ENCODE measurements at places on chromosomes 2 and 18. TPM values are rescaled to one million over a fixed set of nuclear protein-coding genes. Genes with fewer than 3 reads are reported as not detected.

Gene ELAC1
- total RNA-seq: 3.9 TPM

Gene C2orf66
- not detected for total RNA-seq

Gene SCYGR3
- not detected for total RNA-seq

Gene MAP3K2
- 13.3 TPM for total RNA-seq

Gene CFAP221
- 0.32 TPM for total RNA-seq

Gene CAPN10
- 20.1 TPM for total RNA-seq

Gene PSTPIP2
- 7.4 TPM for total RNA-seq

Gene OSBPL6
- 0.97 TPM for total RNA-seq

Gene CHN1
- total RNA-seq: 11.0 TPM

Gene LHCGR
- total RNA-seq: not detected

Gene FAM161A
- 3.8 TPM for total RNA-seq

Gene LIMS3
- total RNA-seq: 11.4 TPM

Gene LIMS4
- 18.1 TPM for total RNA-seq

Gene CYRIA
- 29.2 TPM for total RNA-seq

Gene SCN3A
- under 0.01 TPM for total RNA-seq

Gene GRHL1
- total RNA-seq: 1.3 TPM

Gene SLC30A3
- total RNA-seq: 0.32 TPM

Gene ANKRD62
- total RNA-seq: not detected

Gene SAG
- total RNA-seq: under 0.01 TPM

Gene MYL12A
- 1,623 TPM for total RNA-seq

Gene MLPH
- total RNA-seq: not detected

Gene GKN1
- not detected for total RNA-seq

Gene CAPN14
- total RNA-seq: under 0.01 TPM

Gene NGEF
- not detected for total RNA-seq

Gene GNAL
- total RNA-seq: 0.15 TPM

Gene STPG4
- total RNA-seq: not detected

Gene SDC1
- 1.1 TPM for total RNA-seq

Gene AMER3
- not detected for total RNA-seq

Gene CDH19
- not detected for total RNA-seq

Gene UXS1
- 37.0 TPM for total RNA-seq

Gene CDKL4
- total RNA-seq: 0.32 TPM

Gene KHK
- 1.3 TPM for total RNA-seq

Gene MORN2
- total RNA-seq: 29.2 TPM

Gene AGXT
- not detected for total RNA-seq

Gene TTN
- 1.3 TPM for total RNA-seq

Gene IRS1
- under 0.01 TPM for total RNA-seq

Gene PAX3
- total RNA-seq: not detected

Data from epithelial cell of umbilical artery (primary cell).